ENCODE measurements at places on chromosomes 1 and 21.

DNA sequence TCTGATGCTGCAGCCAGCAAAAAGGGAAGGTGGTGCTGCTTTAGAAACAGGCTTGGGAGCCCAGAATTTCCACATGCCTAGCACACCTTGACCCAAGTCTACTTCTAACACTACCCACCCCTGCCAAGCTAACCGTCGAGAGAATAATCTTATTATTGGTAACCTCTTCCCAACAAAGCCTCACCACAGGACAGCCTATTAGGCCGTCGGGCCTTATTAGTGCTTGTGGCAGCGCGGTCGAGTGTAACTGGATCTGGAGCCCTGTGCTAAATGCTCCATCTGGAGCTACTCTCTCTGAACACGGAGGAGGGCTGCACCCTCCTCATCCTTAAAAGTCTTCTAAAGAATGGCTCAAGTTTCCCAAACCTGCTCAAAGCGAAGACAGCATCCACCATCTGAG lies 165.5 kb upstream of the NFIA start:
- no peak for DNase-seq

DNA sequence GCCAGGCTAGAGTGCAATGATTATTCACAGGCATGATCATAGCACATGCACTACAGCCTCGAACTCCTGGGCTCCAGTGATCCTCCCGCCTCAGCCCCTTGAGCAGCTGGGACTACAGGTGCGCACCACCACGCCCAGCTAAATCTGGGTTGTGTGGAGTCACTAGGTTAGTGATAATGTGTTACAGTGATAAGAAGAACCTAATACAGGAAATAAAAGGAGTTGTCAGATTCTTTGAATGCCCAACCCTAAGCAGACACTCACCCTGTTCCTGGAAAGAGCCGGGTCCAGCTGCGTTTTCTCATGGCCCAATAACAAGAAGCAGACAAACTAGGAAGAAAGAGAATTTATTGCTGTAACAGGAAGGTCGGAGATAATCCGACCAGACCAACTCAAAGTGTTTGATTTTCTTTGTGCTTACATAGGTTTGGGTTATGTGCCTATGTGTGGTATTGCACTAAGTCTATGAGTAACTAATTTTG lies 8.8 kb downstream of the IFNGR2 start:
- DNase-seq: no peak

GRCh38 chr1:235270625-235271024 lies 57.4 kb downstream of the ARID4B start:
- DNase-seq: no peak

DNA sequence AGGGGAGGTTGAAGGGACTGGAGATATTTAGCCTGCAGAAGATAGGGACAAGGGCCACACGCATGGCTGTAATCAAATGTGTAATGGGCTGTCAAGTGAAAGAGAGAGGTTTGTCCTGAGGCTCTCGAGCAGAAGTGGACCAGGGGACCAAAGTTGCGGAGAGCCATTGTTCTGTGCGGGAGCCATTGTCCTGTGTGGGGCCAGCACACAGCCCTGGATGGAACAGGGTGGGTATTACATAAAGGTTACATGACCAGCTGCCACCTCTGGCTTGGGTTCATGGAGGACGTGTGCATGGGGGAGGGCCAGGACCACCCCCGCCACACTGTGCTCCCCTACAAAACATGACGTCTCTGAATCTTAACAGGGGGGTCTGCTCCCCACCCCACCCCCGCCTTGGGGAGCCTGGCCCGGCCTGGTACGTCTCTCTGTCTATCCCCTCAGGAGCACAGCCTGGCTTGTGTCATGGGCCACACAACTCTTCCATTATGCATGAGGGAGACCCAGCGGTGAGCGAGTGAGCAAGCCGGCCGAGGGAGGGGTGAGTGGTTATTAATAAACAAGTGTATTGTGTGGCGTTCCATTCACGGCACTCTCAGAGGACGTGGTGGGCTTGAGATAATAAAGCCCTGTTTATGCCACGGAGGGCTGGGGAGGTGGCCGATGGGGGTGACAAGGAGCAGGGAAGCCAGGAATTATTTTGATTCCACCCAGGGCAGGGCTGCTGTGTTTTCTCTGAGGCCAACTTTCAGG lies at the start of gene NFASC:
NFASC (plus strand) TSS at position 703 of the 753 bp plus-strand sequence. CDS start 73,454 bp downstream, outside the sequence.
- DNase-seq: no peak

GRCh38 chr1:210132582-210132981 lies 100.0 kb upstream of the SERTAD4 start:
- DNase-seq: no peak

- no peak for DNase-seq
These were observed 26.6 kb downstream of the DDAH1 start for GRCh38 chr1:85438353-85438752.

DNA sequence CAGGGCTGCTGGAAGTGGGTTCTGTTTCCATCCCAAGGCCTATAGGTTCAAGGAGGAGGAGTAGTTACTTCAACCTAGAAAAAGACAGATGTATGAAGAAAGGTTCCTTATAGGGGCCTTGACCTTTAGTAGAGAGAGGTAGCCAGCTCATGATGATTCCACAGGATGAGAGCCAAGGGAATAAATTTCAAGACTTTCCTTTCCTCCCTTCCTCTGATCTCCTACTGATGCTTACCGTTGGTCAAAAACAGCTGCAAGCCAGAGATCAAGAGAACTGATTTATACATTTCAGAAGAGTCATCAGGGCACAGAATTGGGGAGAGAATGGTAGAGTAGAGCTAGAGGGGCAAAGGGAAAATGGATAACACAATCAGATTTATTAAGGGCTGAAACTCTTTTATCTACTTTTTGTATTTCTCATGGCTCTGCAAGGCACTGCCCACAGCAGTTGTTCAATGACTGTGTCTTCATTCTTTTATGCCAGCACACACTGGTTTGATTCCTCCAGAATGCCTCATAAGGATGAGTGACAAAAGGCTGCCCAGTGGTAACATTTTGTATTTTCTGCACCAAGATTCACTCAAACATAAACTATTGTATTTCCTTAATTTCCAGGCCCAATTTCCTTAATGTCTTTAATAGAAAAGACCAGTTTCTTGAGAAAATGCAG lies 37.4 kb downstream of the AK5 start:
- DNase-seq: no peak

DNA sequence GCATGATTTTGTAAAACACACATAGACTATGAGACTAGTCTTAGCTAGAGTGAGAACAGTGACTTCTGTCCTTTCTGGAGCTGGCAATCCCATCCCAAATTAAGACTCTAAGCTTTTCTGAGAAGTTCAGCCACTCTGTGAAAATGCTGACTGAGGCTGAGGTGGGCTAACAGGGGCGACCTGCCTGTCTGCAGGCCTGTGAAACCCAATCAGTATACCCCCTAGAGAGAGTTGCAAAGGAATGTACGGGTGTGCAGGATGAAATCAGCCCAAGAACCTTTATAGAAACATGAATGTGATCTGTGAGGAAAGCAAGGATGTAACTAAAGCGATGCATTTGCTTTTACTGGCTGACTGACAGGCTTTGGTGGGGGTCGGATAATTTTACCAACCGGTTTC lies 16.0 kb upstream of the TBX15 start:
- DNase-seq: no peak

- no peak for DNase-seq
These were observed 41.3 kb upstream of the ARHGEF10L start for GRCh38 chr1:17498214-17498613.

DNA sequence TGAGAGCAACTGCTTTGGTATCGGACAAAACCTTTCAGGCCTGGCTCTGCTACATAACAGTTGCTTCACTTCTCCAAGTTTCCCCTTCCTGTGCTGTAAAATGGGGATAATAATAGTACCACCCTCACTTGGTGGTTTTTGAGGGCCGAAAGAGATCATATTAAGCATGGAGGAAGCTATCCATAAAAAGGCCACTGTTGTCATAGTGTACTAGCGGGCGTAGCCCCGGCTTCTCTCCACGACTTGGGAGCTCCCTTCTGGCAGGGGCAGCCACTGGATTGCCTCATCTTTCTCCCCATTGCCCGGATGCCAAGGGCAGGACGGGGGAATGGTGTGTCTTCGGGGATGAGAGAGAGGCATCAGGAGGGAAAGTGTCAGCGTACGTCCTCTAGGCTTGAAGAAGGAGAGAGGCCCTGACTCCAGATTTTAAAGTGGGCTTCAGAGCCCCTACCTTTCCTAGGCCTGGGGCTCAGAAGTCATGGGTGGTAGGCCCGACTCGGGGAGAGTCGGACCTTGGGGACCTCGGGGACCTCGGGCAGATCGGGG lies 548 bp upstream of the MFSD2A start:
- no peak for DNase-seq

DNA sequence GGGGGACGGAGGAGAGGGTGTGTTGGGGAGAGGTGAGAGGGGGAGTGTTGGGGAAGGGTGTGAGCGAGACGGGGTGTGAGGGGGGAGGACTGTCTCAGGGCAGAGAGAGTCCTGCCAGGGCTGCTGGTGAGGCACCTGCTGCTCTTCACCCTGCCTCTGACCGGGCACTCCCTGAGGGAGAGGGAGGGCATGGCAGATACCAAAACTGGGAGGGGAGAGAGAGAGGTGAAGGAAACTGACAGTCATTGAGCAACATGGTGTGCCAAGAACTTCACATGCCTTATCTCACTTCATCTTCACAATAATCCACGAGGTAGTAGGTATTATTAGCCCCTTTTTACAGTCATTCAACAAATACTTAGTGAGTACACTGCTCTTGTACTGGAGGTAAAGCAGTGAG lies 61.3 kb upstream of the ARTN start:
- no peak for DNase-seq

- DNase-seq: no peak
These were observed 214.0 kb downstream of the ATG4C start for GRCh38 chr1:62997884-62998283.

GRCh38 chr1:89635825-89636815 lies 3.2 kb downstream of the LRRC8C start:
- no peak for DNase-seq
